ENCODE measurements at places on chromosomes 13 and 19.
A peak's percentile ranks its signal among the peaks of the same experiment; 100 is the strongest.

DNA sequence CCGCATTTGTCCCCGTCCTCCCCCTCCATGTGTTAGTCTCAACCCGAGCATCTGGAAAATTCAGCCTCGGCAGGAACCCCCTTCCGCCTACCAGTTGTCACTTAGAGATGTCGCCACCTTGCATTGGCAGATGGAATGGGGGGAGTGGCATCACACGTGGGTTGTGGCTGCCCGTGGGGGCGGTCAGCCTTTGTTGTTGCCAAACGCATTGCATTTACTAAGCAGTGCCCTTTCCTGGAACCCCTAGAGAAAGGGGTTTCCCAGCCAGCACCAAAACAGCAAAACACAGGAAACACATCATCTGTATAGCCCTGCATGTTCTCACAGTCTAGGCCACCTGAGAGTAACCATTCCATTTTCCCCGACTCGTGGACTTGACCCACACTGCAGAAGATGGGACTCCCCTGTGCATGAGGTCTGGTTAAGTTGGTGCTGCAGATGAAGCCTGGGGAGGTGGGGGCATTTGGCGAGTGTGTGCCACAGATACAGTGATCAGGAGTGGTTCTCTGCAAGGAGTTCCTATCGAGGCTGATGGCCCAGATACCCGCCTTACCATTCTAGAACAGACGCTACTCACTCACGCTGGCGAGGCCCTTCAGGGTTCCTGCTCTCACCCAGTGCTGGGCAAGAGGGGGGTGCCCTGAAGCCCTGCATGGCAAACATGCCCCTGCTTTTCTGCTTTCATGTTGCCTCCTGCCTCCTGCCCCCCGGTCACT, 38.3 kb downstream of the TMED1 start:
- no peak for DNase-seq

DNA sequence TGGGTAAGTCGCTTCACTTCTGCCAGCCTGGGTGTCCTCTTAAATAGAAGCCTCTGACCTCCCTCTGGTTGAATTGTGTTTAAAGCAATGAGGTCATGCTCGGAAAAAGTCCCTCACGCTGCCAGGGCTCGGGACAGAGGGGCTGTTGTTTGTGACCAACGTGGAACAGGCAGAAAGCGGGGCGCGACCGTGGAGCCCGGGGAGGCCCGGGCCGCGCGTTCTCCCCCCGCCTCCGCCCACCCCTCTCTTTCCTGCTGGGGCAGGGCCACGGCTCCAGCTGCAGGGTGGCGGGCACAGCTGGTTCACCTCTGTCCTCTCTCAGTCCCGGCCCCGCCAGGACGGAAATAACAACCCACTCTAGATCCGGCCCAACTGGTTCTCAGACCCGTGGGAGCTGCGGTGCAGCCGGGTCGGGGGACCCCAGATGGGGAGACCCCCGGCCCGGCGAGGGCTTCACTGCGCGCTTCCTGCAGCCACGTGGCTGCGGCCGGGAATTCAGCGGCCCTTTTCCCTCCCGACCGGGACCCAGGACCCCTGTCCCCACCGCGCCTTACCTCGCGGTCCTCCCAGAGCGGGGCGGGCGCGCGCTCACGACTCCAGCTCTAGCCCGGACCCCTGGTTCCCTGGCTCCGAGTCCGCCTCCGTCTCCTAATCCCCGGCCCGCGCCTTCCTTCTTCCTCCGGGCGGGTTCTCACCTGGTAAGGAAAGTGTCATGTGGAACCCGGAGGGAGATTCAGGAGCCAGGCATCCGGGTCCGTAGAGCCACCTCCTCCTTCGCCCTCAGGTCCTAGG, 1.9 kb downstream of the CDC42EP5 start:
- DNase-seq: no peak

- DNase-seq: no peak
Observed at GRCh38 chr13:33775339-33776108, 42.4 kb upstream of the RFC3 start.

- DNase-seq: peak; percentile 6
Observed at GRCh38 chr13:45280751-45281634, 60.0 kb downstream of the TPT1 start.

DNA sequence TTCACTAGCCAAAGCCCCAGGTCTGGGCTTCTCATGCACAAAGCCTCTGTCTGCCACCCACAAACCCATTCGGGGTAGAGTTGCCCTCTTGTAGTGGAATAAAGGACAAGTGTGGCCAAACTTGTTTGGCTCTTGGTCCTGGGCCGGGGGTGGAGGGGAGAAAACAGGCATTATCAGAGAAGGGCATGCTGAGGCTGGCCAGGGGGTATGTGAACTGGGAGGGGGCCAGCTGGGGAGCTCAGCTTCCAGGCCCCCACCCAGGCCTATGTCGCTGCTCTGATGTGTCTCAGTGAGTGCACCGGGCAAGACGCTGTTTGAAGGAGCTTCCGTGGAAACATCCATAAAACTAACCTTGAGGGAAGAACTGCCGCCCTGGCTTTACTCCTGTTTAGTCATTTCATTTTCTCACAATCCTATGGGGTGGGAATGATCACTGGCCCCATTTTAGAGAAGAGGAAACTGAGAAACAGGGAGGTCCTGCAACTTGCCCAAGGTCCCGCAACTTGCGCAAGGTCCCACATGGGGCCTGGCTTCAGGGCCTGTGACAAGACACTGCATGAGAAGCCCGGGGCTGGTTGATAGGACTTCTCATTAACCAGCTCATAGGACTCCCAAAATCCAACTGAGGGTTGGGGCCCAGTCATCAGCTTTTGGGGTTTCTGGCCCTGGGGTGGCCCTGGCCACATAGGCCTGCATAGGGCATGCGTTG, 30.8 kb downstream of the CCNE1 start:
- no peak for DNase-seq

DNA sequence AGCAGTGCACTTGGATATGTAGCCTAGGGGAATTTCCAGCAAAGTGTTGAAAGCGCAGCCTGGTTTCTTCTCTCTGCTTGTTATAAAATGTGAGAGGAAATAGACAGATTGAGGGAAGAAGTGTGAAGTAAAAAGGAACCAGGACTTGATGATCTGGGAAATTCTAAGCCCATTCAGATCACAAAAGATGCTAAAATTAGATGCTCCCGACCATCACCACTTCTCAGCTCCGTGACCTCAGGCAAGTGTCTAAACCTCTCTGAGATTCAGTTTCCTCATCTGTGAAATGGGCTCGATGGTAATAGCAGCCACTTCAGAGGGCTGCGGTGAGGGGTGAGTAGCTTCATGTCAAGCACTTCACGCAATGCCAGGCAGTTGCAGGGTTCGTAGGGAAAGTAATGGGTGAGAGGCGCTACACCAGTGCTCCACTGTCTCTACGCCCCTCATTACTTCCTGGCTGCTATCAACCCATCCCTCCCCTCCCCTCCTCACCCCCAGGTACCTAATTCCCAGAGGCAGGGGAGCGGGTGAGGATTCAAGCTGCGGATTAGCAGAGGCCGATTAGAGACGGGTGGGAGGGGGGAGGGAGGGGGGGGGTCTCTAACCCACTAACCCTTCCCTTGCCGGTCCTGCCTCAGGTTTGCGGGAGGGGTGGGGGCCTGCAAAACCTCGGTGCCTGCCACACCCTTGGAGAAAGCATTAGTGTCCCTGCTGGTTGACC, 9.0 kb upstream of the NFIC start:
- DNase-seq: no peak

DNA sequence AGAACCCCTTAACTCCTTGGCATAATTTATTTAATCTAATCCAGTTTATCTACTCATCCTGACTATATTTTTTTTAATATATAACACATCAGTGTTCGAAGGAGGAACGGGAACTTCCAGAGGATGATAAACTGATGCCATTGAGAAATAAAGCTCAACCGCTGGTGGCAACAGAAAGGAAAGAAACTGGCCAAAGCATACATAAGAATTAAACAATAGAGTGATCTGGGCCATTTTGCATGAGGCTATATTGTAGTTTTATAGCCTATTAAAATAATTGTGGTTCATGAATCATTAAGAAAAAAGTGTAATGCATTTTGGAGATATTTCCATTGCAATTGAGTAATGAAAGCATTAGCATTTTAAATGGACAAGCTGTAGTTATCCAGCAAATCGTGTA, 94.2 kb downstream of the FRY start:
- DNase-seq: no peak

DNA sequence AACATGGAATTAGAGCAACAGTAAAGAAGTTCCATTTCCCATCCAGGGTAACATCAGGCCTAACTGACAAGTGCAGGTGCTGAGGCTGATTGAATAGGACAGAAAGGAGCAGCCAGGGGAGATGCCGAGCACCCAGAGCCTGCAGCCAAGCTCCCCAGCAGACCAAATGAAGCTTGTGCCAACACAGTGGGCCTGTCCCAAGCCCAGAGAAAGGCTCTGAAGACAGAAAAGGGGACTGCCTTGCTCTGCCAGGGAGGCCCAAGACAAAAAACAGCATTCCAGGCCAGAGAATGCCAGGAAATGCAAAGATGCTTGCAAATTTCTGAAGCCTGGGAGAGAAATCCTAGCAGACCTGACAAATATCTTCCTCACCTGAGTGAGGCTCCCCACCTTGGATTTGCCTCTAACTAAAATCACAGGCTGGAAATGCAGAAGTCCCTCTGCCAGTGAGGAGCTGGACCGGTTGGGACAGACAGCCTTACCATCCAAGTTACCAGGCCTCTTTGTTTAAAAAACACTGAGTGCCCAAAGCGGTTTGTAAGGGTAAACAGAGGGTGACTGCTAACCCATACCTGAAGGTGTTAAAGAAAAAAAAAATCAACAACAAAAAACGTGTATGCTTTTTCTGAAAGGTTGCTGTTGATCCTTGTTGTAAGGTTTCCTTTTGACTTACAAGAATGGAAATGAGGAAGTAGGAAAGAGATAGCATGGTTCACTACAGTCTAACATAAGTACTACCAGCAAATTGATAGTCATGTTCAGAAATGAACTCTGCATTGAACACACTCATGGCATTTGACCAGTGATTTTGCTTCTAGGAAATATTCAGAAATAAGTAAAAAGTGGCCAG, 11.8 kb upstream of the HMGB1 start:
- no peak for DNase-seq

DNA sequence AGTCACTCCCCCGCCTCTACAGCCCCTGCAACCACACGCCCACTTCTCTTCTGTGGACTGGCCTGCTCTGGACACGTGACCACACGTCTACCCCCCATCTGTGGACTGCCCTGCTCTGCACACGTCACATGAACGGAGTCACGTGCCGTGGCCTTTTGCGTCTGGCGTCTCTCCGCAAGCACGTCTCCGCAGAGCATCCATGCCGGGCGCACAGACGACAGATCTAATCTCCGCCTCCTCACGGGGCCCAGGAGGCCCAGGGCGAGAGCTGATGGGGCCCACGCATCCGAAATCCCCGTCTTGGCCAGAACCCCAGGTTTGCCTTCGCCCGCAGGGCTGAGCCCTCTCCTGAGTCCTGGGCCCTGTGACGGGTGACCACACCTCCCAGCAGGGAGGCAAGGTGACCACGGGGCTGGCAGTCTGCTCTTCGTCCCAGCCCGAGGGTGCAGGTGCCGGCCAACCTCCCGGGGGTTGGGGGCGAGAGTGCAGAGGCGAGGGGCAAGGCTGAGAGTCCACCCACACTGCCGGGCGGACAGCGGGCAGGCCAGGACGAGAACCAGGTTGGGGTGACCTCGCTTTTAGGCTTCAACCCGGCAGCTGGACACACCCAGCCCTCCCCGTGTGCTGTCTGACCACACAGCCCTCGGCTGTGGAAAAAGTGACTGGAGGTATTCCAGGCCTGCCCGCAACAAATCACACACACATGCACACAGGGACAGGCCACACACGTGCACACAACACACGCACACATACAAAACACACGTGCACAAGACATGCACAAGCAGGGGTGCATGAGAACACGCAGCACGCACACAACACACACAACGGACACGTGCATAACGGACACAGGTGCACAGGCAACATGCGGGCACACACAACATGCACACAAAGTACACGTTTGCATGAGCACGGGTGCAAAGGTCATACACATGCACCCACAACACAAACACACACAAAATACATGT, 3.9 kb downstream of the SBNO2 start:
- DNase-seq: no peak

- DNase-seq: no peak
Observed at GRCh38 chr19:47157431-47158321, 27.0 kb downstream of the SAE1 start.

GRCh38 chr13:98252931-98253470, 75.9 kb upstream of the RNF113B start:
- no peak for DNase-seq

GRCh38 chr13:24458736-24459135, 53.8 kb downstream of the PARP4 start:
- DNase-seq: no peak

GRCh38 chr13:70817576-70817975, 709.3 kb upstream of the KLHL1 start:
- DNase-seq: no peak

- peak; percentile 52 for DNase-seq
Observed at GRCh38 chr19:459724-460511, 915 bp downstream of the SHC2 start.

DNA sequence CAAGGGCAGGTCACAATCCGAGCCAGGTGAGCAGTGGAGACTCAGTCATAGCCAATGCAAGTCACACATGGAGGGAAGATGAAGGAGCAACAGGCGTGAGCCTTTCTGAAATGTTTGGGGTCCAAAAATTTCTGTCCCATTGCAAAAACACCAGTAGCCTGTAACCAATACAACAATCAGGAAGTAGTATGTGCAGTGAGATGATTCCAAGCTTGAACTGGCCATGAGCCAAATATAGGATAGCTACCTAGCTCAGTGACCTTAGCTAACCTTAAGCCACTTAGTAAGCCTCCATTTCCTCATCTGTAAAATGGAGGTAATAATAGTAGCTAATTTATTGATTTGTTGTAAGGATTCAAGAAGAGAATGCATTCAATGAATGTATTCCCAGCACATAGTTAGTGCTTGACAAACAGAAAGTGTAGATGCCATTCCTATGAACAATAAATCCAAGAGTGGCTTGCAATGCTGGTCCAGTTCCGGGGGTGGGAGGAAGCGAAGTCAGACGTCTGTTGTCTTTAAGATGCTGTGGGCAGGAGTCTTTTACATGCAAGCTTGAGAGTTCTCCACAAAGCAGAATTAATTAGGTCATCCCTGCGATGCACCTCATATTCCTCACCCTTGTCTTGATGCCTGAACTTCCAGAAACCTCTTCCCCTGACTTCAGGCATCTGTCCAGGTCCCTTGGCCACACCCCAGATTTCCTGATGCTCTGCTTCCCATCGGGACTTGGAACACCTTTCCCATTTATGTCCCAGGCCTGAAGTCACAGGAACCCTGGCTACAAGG, 195.7 kb upstream of the UBL3 start:
- DNase-seq: no peak

DNA sequence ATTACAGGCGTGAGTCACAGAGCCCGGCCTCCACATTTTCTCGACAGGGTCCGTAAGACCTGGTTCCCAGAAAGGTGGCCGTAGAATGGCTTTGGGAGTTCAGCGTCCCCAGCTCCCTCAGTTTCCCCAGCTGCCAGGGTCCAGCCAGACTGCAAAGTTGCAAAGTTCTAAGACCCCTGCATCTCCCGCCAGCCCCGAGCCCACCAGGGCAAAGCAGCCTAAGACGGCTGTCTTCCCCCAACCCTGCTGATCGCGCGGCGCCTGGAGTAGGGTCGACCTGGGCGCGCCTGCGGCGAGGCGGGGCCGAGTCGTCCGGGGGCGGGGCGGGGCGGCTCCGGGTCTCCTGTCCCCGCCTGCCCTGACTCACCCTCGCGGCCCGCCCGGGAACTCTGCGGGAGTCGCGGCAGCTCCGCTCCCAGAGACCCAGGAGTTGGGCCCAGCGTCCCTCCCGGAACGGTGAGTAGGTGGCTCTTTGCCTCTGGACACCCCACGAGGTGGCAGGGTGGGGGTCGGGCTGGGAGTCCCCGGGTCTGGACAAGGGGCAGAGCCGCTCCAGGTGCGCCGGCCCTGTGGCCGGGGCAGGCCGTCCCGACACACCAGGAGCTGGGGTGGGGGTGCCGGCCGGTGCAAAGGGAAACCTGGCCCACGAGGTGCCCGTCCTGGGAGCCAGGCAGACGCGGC, at the start of gene LRRC8E:
TSS of gene LRRC8E (plus strand) at position 366 of the 681 bp plus-strand sequence. CDS start 7,094 bp downstream, outside the sequence.
- no peak for DNase-seq

- no peak for DNase-seq
Observed at GRCh38 chr19:18431351-18432197, 6.4 kb downstream of the ISYNA1 start.
